Urothelium cell line (cell line): ENCODE measurements at places on chromosomes 2 and 18.

DNA sequence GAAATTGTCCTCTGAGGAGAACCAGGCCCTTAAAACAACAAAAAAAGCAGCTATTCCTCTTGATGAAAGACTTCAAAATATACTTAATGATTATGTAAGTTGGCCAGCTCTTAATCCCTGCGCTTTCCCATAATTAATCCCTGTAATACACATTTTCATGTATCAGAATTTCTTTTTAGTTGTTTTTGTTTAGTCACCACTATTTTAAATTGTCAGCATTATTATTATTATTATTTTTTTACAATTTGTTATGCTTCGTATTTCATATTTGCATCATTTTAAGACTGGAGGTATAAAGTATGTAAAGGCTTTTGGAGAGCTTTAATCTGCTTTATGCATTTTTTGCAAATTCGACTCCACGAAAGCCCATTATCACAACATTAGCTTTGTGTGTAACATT, 152.9 kb downstream of the ACOXL start:
- DNase-seq = no peak

DNA sequence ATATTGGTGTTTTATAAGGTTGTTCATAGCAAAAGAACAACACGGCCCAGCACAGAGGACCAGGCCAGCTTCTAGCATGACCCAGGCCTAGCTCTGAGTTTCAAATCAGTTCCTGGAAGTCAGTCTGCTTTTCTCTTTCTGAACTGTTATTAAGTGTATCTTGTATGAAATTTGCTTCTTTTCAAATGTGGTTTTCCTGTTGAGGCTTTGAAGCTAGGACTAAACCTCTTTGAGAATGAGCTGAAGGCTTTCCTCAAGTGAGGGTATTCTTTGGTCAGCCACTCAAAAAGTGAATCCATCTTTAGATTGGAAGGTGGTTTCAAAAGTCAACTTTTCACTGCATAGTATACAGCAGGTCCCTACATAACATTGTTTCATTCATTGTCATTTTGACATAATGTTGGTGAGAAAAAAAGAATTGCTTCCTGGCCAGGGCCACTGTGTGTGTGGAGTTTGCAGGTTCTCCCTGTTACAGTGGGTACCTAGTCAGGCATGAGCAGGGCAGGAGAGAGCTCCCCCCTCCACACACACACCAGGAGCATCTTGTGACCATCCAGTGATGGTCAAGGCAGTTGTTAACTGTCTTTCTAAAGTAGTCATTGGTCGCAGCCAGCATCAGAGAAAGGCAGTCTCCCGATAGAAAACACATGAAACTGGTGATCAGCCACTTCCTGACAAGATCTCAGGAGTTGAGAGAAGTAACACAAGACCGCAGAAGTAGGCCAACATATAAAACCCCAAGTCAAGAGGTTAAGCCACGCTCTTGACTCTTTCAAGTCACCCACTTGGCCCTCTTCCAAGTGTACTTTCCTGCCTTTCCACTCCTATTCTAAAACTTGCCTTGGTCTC, 6.7 kb upstream of the ACAA2 start:
- DNase-seq = no peak

DNA sequence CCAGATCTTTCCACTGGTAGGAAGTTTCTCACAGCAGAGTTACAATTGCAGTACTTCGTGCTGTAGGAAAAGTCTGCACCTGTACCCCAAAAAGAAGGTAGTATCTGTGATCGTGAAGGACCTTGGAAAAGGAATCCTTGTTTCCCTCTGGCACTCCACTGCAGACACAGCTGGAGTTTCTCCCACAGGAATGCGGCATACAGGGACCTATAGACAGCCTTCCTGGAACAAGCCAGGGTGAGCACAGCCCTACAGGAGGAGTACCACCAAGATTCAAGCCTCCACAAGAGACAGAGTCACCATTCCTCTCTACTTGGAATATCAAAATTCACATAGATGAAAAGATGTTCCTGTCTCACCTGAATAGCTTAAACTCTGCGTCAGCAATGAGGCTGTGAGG, 372.4 kb downstream of the CMPK2 start:
- no peak for DNase-seq

DNA sequence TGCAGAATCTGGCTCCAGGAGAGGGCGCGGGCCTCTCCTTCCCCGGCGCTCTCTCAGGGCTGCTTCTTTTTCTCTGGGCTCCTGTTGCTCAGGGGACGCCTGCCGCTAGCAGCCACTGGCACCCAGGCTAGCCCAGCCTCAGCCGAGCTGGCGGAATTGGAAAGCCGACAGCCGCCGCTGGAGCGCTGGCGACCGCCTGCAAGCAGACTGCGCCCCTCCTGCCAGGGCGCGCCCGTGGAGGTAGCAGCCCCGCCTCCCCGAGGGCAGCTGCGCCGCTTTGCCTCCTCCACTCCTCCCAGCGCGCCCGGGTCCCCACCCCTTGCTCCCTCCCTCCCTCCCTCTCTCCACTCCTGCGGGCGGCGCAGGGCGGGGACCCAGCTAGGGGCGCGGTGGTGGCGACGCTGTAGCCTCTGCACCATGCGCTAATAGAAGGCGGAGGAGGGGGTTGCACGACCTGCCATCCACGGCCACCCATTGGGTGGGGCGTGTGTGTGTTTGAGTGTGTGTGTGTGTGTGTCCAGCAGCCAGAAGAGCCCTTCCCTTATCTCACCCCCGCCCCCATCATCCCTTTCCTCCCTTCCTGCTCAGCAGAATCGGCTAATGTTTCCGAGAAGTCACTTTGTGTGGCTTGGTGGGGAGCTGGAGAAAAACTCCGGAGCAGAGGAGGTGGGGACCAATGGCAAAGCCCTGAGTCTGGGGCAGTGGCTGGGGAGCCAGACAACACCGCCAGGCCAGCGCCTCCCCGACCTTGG, at the start of gene SCN9A:
SCN9A (minus strand) TSS at position 209 of the 752 bp plus-strand sequence. CDS start 64,188 bp downstream, outside the sequence.
- peak; percentile 90 for DNase-seq

GRCh38 chr2:144454466-144455287, 65.2 kb downstream of the ZEB2 start:
- DNase-seq = no peak

DNA sequence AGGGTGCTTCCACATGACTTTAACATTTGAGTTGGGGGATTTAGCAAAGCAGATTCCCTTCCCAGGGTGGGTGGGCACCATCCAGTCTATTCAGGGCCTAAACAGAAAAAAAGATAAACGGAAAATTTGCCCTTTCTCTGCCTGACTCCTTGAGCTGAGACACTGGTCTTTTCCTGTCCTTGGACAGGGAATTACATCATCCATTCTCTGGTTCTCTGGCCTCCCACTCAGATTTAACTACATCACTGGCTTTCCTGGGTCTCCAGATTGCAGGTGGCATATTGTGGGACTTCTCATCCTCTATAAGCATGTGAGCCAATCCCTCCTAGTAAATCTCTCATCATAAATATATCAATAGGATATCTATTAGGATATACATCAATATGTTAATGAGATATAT, 25.8 kb downstream of the CAPN13 start:
- DNase-seq = no peak

GRCh38 chr2:152506843-152507242, 171.9 kb downstream of the FMNL2 start:
- DNase-seq = no peak

DNA sequence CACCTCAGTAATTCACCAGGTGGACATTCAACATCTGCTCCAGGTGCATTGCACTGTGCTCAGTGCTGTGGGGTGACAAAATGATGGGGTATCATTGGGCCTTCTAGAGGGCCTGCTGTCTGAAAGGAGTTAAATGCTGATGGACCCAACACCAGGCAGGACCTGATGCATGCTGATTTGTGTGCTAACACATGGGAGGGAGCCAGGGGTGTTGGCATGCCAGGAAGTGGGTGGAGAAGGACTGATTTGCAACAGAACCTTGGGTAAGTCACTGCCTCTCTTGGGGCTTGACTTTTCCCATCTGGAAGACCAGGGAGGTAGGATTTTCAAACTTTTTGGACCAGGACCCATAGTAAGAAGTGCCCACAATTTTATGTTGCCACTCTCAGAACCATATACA, 57.9 kb upstream of the CXCR4 start:
- DNase-seq = no peak

DNA sequence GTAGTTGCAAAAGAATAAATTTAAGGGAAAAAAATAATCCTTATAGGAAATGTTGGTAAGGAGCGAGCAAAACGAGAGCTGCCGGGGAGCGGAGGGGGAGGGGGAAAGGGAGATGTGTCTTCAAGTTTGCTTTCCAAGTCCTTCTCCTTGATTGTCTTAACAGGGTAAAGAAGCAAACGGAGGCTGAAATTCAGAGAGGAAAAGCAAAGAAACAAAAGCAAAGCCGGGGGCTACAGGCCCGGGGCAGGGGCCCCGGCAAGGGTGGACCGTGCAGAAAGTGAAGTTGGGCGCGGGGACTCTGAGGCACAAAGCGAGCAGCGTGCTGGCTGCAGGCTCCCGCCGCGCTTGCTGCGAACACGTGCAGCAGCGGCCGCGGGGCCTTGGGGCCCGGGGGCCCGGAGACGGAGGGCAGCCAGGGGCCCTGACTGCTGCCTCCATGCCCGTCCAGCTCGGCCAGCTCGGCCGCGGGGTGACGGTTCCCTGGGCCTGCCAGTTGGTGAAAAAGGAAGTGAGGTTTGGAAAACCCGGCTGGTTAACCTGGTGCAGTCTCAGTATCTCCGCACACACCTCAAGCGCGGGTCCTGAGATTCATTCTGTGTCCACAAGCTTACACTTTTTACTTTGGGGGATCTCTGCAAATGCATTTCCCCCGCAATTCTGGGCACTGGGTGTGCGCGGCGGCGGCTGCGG, 4.1 kb downstream of the BCL11A start:
- no peak for DNase-seq

- DNase-seq = no peak
These were observed 44.9 kb downstream of the MYO3B start for GRCh38 chr2:170222842-170223241.

DNA sequence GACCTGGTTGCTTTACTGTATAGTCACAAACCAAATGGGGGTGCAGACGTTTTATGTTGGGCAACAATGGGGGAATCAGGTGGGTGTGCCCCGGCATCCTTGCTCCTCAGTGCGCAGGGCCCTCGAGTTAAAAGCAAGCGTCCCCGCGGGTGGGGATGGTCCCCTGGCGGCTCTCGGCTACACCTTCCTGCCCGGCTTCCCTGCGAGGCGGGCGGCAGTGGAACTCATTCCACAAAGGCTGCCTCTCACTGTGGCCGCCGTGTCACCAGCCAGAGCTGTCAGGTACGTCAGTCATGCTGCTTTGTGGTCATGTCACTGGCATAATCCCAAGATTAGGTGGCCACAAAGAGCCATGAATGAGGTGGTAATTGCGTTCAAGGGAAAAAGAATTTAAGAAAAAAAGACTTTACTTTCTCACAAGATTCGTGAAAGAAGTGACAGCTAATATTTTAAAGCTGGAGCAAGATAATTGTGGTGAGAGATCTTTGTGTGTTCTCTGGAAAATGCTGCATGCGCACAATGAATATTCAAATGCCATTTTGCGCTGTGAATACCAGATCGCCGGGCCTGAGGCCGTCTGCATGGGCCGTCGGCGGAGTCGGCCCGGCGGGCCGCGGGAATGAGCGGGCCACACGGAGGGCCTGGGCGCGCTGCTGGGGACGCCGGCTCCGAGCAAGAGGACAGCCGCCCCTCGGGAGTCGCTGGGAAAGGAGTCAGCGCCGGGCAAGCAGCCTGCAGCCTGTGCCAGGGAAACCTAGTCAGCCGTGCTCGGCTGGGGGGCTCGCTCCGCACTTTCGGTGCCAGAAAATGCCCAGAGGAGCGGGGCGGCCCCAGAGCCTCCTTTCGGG, 82.3 kb upstream of the LDLRAD4 start:
- no peak for DNase-seq

DNA sequence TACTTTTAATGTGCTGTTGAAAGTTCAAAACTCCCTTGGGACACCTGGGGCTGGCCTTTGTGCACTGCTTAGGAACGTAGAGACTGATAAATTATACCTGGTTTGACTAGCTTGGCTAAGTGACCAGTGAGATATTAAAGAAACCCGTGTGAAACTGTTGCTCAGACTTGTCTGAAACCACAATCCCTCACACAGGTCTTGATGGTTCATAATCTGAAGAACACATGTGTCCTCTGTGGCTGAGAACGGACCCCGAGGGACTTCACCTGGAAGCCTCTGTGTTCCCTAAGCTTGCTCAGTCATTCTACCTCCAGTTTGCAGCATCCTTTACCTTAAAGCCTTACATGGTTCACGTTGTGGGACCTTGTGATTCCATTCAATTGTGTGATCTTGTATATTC, 218.8 kb downstream of the CBLN2 start:
- no peak for DNase-seq

GRCh38 chr2:159759577-159759976, 38.4 kb downstream of the CD302 start:
- no peak for DNase-seq

DNA sequence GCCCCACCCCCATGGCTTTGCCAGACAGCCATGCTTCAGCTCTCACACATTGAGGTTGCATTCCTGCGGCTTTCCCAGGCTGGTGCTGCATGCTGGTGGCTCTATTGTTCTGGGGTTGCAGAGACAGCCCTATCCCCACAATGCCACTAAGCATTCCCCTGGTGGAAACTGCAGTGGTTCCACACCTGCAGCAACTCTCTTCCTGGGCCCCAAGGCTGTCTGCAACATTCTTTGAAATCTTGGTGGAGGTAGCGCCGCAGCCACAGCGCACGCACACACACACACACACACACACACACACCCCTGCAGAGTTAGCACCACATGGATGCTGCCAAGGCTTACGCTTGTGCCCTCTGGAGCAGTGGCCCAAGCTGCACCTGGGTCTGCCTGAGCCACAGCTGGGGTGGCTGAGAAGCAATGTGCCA, 21.4 kb downstream of the SFXN5 start:
- DNase-seq = peak; percentile 72

DNA sequence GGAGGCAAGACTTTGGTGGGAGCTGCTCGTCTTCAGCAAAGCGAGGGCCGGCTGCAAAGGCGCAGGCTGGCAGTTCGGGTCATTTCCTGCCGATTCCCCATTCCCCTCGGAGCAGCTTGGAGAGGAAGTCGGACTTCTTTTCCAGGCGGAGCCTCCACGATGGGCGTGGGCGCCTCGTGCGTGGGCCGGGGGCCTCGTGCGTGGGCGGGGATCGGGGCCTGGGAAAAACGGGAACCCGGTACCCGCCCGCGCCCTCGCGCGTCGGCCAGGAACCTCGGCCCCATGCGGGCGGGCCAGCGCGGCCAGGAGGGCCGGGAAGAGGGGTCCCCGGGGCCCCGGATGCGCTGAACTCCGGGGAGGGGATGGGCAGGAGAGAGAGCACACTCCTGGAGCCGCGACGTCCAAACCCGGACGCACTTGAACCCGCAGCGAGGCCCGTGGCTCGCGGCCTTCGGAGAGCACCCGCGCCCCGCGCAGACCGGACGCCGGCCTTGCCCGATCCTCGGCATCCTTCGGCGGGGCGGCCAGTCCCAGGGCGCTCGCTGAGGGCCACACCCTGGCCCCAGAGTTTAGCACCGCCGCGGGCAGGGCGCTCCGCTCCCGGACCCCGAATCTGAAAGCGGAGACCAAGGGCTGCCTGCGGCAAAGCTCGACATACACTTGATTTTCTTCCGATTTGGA, 368.4 kb downstream of the MTX2 start:
- peak; percentile 76 for DNase-seq

DNA sequence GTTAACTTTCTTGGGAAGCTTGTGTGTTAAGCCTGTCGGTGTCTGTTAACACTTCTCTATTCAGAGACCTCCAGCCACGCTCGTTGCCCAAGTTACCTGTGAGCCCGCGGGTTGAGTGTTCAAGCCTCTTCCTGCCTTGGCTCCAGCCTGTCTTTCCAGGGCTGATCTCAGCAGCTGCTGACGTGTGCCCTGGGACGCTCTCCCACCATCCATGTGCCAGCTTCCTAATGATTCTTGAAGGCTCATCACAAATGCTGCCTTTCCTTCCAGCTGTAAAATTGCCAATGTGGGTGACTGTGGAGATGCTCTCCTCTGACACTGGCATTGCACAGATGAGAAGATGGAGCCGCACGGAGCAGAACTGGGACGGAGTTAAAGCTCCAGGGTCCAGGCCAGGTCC, 6.1 kb downstream of the RNF144A start:
- no peak for DNase-seq
